ENCODE measurements at places on chromosomes 5 and 9.

- no peak for DNase-seq
Observed at GRCh38 chr9:99465231-99465907, 243.3 kb downstream of the SEC61B start.

- no peak for DNase-seq
Observed at GRCh38 chr9:31272456-31273295, 1111.8 kb upstream of the ACO1 start.

GRCh38 chr5:163706053-163706771 is 200.8 kb downstream of the MAT2B start:
- no peak for DNase-seq

- no peak for DNase-seq
Observed at GRCh38 chr5:30878746-30879145, 314.7 kb upstream of the CDH6 start.

DNA sequence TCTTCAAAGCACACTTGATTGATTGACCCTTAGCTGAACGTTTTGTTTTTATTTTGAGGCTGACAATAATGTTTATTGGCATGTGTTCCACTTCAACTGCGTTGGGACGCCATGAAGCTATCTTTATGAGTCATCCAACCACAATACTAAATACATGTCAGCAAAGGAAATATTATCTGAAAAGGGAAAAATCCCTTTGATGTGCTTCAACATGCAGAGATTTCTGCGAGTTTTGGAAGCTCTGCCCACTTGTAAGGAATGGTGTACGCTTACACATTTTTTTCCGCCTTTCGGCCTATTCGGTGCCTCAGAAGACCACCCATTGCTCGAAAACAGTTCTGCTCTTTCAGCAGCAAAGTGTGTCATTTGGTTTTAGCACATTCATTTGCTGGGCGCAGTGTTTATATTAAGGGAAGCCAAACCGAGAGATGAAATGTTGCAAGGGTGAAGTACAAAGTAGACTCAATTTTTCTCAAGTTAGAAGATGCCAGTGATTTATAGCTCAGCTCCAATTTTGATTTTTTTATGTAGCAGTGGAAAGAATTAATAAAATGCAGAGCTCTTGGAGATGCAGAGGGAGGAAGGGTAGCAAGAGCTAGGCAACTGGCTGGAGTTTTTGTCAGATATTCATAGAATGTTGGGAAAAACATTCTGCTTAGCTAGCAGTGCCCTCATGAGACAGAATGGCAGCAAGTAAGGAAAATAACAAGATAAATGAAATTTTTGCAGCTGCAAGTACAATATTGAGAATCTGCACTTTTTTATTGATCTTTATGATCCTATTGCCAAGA is 68.9 kb downstream of the PRDM6 start:
- no peak for DNase-seq

- no peak for DNase-seq
Observed at GRCh38 chr9:127876026-127876763, 1.3 kb downstream of the AK1 start.

DNA sequence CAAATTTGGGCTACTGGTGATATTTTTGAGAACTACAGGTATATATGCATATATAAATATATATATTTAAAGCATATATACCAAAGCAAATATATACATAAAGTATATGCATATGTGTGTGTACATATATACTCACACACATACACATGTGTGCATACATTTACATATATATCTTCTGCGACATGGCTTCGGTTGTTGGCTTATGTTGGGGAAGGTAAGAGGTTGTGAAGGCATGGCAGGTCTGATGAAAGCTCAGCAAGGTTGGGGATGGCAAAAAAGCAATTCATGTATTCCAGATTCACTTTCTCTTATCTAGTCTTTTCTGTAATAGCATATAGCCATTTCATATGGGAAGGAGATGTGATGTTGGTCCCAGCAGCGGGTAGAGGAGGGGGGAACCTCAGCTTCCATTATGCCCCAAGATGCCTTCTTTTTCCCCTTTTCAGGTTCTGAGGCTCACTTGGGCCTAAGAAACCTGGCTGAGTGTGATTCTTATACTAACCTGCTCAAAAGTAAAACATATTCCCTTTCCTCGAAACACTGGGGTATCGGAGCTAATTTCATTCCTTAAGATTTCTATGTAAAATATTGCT is 201.7 kb downstream of the MEF2C start:
- DNase-seq: no peak

DNA sequence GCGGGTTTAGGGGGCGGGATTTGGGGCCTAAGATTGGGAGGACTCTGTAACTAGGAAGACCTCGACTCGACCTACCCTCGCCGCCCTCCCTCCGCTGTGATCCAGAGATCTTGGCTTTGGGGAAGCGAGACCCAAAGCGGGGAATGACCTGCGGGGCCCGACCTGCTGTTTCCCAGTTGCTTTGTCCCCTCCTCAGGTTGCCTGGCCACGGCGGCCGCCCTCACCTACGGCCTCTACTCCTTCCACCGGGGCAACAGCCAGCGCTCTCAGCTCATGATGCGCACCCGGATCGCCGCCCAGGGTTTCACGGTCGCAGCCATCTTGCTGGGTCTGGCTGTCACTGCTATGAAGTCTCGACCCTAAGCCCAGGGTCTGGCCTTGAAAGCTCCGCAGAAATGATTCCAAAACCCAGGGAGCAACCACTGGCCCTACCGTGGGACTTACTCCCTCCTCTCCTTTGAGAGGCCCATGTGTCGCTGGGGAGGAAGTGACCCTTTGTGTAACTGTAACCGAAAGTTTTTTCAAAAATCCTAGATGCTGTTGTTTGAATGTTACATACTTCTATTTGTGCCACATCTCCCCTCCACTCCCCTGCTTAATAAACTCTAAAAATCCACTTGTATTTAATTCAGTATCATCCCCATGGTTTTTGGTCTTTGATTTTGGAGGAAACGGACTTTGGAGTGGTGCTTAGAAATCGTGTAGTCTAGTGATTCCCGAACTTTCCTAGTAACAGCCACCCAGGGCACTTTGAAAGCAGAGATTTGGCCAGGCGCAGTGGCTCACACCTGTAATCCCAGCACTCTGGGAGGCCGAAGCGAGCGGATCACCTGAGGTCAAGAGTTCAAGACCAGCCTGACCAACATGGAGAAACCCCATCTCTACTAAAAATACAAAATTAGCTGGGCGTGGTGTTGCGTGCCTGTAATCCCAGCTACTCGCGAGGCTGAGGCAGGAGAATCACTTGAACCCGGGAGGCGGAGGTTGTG is 878 bp downstream of the HIGD2A start:
- no peak for DNase-seq

DNA sequence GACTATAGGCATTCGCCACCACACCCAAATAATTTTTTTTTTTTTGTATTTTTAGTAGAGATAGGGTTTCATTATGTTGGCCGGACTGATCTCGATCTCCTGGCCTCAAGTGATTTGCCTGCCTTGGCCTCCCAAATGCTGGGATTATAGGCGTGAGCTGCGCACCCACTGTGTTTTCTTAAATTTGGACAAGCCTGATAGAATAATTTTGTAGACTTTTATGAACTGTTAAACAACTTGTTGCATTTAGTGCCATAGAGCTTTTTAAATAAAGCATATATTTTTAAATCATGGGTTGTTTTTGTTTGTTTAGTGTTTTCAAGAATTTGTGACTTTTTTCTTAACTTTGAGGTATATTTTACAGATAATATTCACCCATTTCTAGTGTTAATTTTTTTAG is 4.8 kb downstream of the PHAX start:
- no peak for DNase-seq

DNA sequence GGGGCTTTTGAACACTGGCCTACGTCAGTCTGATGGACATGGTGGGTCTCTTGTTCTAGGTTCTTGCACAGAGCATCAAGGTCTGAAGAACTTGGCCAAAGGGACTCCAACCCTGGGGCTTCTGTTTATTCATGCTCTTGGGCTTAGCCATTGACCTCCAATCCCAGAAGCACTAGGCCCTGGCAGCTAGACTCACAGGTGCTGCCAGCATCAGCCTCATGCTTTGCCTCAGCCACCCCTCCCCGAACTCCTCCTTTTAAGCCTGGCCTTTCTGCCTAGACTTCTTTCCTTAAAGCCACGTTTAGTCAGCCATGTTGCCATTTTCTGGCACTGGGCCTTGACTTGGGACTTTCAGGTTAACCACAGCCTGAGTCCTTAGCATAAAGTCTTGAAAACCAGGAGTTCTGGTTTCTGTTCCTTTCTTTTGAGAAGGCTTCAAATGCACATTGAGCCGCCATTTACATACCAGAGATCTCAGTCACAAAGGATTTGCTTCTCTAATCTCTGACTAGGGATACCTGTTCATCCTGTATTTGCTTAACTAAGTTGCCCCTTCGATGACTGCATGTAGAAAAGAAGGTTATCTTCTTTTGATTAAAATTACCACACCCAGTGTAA is 54.7 kb downstream of the ANGPTL2 start:
- DNase-seq: no peak
